Activated naive CD4-positive, alpha-beta T cell (primary cell): ENCODE measurements at places on chromosomes 12 and 14.

DNA sequence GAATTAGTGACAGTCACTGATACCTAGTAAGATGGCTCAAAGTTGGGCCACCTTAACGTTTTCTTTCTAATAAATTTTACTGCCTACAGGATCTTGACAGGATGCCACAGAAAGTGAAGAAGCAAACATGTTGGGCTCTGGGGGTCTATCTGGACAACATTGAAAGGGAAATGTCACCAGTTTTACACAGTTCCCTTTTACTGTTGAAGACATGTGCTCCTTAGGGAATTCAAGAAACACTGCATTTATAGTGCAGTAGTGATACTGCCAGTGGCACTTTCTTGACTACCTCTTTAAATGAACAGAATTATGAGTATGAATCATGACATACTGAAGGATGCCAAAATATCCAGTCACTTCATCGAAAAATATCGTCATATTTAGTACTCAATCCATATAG lies 269.3 kb upstream of the SYT10 start:
- no peak for DNase-seq

GRCh38 chr12:46908236-46908935 lies 82.6 kb upstream of the SLC38A4 start:
- DNase-seq: no peak

- DNase-seq: no peak
These were observed 323.8 kb downstream of the RAD51B start for GRCh38 chr14:68143341-68143841.

- DNase-seq: no peak
These were observed 33.1 kb downstream of the FERMT2 start for GRCh38 chr14:52917735-52918134.

GRCh38 chr12:94271351-94271750 lies 123.0 kb downstream of the PLXNC1 start:
- DNase-seq: no peak

DNA sequence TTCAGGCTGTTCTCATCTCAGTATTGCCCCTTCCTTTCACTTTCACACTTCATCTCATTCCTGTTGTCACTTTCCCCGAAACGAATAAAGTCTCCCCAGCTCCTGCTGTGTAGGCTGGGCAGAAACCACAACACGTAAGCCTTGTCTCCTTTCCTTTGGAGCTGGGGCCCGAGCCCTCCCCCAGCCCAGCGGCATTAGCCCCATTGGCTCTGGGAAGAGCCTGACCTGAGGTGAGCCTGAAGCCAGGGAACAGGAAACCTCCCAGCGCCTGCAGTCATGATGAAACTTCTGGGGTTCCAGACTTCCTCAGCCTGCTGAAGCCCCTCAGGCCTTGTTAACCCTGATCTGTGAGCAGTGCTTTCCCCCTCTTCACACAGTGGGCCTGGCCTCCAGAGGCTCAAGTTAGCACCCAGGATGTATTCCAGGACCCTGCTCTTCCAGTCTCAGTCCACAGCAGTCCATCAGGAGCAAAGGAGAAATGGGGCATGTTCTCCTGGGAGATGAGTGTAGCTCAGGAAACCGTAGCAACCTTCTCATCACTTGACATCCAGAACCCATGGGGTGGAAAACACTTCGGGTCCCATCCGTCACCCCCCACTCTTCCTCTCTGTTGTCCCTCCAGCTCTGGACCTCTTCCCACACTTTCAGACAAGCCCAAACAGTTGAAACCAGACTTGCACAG lies 21.8 kb downstream of the VASH1 start:
- DNase-seq: no peak

DNA sequence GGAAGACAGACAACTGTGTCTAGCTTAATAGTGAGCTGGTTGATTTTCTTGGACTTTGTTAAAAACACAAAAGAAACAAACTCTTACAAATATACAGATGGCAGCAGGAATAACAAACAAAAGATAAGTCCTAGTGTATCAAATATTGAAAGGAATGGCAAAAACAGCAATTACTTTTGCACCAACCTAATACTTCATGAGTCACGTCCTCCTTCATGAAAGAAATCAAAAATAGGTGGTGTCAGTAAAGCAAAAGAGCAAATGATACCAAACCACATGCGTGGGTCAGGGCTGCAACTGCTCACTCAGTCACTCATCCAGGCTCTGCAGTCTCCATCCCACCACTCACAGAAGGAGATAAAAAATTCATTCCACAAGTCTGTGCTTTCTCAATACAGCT lies 11.8 kb downstream of the ATG14 start:
- no peak for DNase-seq

- no peak for DNase-seq
These were observed 49.8 kb downstream of the LLPH start for GRCh38 chr12:66080791-66081190.

GRCh38 chr14:39229601-39230110 lies 4.1 kb upstream of the MIA2 start:
- no peak for DNase-seq

DNA sequence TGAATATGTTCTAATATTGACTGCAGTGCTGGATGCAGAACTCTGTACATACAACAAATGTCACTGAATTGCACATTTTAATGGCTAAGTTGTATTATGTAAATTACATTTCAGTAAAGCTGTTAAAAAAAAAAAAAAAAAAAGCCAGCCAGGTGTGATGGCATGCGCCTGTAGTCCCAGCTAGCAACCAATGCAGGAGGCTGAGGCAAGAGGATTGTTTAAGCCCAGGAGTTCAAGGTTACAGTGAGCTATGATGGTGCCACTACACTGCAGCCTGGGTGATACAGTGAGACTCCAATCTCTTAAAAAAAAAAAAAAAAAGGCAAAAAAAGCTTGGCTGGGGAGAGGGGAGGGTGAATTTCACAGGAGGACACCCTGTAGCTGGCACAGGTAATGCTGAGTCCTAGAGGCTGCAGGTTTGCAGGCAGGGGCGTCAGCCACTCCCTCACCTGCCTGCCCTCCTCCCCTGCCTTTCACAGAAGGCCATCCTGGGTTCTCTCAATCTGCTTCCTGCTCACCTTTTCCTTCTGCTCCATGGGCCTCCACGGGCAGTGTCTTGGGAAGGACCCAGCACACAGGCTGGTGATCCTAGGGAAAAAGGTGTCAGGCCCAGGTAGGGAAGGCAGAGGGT lies 40.7 kb downstream of the TESC start:
- no peak for DNase-seq

- no peak for DNase-seq
These were observed 215.3 kb upstream of the PKP2 start for GRCh38 chr12:33111850-33112249.

- DNase-seq: no peak
These were observed 38.4 kb downstream of the GALNT16 start for GRCh38 chr14:69298131-69299071.

GRCh38 chr12:43762596-43762995 lies 3.8 kb downstream of the IRAK4 start:
- DNase-seq: no peak

- no peak for DNase-seq
These were observed 207.4 kb upstream of the SSTR1 start for GRCh38 chr14:38000340-38000739.

- DNase-seq: no peak
These were observed 307.6 kb upstream of the FBXO33 start for GRCh38 chr14:39739796-39740195.

DNA sequence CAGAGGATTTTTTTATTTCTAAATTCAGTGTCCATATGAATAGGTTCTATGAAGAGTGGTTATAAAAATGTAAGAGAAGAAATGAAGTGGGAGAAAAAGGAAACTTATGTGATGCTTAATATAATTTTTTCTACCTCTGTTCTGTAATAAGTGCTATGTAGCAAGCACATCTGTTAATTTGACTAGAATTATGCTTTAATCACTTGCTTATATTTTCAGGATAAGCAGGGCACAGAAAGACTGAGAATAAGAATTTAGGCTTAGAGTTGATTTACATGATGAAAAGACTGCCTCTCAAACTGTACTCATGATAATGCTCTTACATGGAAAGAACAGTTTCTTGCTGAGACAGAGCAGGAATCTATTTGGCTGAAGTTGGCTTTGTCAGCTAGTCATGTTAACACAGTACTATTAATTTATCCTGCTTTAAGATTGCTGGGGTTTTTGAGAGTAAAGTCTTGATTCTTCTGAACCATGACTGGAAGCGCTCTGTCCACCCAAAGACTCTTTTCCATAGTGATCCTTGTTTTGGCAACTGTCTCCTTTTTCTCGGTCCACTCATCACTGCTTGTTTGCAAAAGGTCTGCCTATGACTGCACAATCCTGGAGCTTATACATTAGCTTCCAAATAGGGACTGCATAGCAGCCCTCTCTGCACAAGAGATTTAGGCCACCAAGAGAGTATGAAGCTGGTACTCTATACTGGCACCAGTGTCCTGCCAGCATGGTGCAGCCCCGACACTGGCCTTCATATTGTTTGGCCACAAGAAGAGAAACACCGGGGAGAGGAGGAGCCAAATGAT lies 98.8 kb downstream of the AKAP6 start:
- no peak for DNase-seq

DNA sequence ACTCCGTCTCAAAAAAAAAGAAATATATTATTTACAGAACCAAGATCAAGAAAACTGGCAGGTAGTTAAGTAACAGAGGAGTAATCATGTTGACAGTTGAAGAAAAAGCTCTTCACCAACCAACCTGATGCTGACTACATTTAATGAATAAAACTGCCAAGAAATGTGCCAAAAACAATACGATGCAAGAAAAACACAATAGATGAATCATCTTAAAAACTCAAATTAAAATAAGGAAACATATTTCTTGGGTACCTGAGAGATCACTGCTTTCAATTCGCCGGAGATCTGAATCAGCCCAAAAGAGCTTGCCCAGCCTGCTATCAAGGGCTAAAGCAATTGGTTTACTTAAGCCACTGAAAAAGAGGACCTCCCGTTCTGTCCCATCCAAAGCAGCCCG lies 76.4 kb downstream of the BCL2L14 start:
- DNase-seq: no peak
